Activated naive CD8-positive, alpha-beta T cell treated with anti-CD3 and anti-CD28 coated beads for 36 hours (primary cell): ENCODE measurements at places on chromosomes 12 and 14. TPM values are rescaled to one million over a fixed set of nuclear protein-coding genes. Genes with fewer than 3 reads are reported as not detected.

HOXC9 gene
- total RNA-seq = not detected

GNB3 gene
- total RNA-seq = not detected

CIDEB gene
- total RNA-seq = 6.0 TPM

GRCh38 chr14:80315681-80316080, 104.4 kb upstream of the DIO2 start:
- no peaks in the 10 kb centered on the region for H3K4me1 ChIP-seq
- no peak overlapping the region for H3K27ac ChIP-seq
- no peak overlapping the region for H3K4me3 ChIP-seq
- H3K36me3 ChIP-seq = no peaks in the 10 kb centered on the region

GRCh38 chr12:95788637-95789036, 1.9 kb downstream of the NTN4 start:
- no peak for DNase-seq
- no peak overlapping the region for H3K27ac ChIP-seq
- peaks cover 16% of the 10 kb centered on the region for H3K4me1 ChIP-seq
- peaks cover 83% of the 10 kb centered on the region for H3K27me3 ChIP-seq
- H3K4me3 ChIP-seq = no peak overlapping the region

GRCh38 chr14:43591776-43592175, 915.3 kb downstream of the FSCB start:
- H3K27me3 ChIP-seq = no peaks in the 10 kb centered on the region
- H3K27ac ChIP-seq = no peak overlapping the region
- H3K4me1 ChIP-seq = no peaks in the 10 kb centered on the region
- H3K36me3 ChIP-seq = no peaks in the 10 kb centered on the region
- no peak for DNase-seq

DNA sequence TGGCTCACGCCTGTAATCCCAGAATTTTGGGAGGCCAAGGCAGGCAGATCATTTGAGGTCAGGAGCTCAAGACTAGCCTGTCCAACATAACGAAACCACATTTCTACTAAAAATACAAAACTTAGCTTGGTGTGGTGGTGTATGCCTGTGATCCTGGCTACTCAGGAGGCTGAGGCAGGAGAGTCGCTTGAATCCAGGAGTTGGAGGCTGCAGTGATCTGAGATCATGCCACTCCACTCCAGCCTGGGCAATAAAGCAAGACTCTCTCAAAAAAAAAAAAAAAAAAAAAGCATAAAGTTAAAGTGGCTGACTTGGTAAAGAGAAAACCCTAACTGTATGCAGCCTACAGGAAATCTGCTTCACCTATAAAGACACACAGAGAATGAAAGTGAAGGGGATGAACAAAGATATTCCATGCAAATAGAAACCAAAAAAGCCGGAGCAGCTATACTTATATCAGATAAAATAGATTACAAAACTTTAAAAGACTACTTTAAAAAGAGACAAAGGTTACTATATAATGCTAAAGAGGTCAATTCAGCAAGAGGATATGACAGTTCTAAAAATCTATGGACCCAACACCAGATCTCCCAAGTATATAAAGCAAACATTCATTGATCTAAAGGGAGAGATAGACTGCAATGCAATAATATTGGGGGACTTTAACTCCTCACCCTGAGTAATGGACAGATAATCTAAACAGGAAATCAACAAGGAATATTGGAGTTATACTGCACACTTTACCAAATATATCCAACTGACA, 4.1 kb downstream of the CLEC2B start:
- H3K4me1 ChIP-seq = peaks cover 42% of the 10 kb centered on the region
- peak overlapping the region; percentile 93 for H3K27ac ChIP-seq
- peaks cover 34% of the 10 kb centered on the region for H3K36me3 ChIP-seq
- H3K4me3 ChIP-seq = peak overlapping the region; percentile 84

- H3K36me3 ChIP-seq = peaks cover 33% of the 10 kb centered on the region
- no peak overlapping the region for H3K27ac ChIP-seq
- no peaks in the 10 kb centered on the region for H3K27me3 ChIP-seq
- DNase-seq = no peak
These were observed 14.0 kb downstream of the RTRAF start for GRCh38 chr14:52003324-52003723.

- H3K27ac ChIP-seq = no peak overlapping the region
- H3K27me3 ChIP-seq = no peaks in the 10 kb centered on the region
- no peak for DNase-seq
These were observed 1441.9 kb upstream of the FLRT2 start for GRCh38 chr14:84087986-84088531.
